ENCODE measurements at places on chromosomes 3 and 15.

DNA sequence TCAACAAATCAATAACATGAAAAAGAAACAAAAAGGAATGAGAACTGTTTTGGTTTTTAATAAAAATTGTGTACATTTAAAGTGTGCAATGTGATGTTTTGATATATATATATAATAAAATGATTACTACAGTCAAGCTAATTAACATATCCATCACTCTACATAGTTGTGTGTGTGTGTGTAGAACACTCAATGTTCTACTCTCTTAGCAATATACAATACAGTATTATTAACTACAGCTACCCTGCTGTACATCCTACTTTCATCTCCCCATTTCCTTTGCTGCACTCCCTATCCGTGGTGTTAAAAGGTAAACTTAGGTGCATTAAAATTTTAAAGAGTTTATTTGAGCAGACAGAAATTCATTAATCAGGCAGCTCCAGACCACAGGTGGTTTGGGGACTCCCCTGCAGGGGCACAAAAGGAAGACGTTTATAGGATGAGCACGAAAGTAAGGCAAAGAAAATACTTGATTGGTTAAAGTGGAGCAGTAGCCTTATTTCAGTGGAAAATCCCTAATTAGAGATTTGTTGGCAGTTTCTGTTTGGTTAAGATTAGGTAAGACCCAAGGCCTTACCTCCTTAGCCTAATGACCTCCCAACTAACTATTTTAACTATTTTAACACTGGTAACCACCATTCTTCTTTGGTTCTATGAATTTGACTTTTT is 61.8 kb upstream of the SNRK start:
- no peak for DNase-seq

DNA sequence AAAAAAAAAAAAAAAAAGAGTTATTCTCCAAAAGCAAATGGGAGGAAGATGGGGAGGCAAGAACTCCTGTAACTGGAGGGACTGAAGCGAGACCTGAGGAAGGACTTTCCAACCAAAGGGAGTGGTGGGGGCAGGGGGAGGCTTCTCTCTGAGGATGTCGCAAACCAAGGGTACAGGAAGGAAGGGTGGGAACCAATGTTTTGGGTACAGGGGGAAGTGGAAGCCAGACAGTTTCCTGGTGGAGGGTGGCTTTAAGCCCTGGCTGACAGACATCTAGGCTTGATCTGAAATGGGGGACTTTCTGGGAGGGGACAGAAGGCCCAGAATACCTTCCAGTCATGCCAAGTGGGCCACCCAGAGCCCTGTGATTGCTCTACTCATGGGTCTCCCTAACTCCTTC is 27.0 kb downstream of the VIPR1 start:
- DNase-seq = no peak

- no peak for DNase-seq
These were observed 229.4 kb upstream of the AZI2 start for GRCh38 chr3:28577941-28578500.

DNA sequence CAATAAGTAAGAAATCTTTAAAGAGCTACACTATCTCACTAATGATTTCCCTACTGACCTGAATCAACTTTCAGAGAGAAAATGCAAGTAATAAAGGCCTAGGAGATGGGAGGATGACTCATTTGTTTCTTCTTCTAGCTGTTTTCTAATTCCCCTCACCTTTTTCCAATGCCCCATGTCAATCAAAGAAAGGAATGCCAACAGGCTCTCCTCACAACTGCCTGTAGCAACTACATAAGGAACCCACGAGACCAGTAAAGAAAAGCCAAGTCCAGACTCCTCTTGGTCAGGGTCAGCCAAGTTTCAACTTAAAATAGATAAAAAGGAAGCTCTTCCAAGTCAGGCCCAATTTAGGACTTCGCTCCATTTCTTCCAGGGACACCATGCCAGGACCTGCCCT is 201.9 kb downstream of the TNIK start:
- no peak for DNase-seq

DNA sequence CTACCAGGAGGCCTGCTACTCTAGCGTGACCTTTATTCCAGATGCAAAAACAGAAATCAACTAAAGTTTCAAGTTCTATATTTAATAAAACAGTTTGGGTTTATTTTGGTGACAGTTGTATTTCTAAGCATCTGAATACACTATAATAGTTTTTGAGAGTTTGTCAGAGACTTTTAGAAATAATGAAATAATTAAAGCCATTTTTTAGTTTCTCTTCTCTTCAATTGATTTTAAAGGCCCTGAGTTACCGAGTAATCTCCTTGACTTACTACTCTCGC is 523.4 kb downstream of the CADM2 start:
- DNase-seq = no peak

GRCh38 chr3:141087778-141088130 is 36.6 kb downstream of the SPSB4 start:
- no peak for DNase-seq

GRCh38 chr3:120442975-120443517 is 7.7 kb downstream of the FSTL1 start:
- no peak for DNase-seq

GRCh38 chr15:74222240-74223119 is 13.6 kb upstream of the CCDC33 start:
- no peak for DNase-seq

DNA sequence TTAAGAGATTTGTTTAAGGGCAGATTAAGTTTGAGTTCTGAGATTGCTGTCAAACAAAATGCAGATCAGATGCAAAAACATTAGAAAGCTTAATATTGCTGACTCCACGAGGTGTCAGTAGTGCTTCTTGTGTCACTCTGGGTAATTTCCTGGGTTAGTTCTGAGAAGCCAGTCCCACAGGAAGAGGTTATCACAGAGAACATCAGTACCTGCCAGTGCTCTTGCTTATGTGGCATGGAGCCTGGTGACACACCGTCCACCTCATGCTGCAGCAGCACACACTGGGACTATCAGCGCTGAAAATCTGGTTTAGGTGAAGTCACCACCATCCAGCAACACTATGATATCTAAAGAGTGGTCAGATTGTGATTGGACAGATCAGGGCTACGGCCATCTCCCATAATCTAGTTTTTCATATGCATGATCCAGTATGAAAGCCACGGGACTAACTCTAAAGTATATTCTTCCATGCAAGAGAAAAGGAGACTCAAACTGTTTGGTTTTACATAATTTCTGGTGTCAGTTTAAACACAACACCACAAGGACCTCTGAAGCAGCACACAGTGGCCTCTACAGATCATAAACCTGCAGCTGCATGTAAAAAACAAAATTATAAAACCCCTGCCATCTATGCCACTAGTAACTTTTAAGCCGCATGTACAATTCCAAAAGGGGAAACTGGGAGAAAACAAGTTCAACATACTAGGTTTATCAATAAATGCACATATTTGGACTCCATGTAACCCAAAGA is 36.1 kb upstream of the MYO5C start:
- no peak for DNase-seq

DNA sequence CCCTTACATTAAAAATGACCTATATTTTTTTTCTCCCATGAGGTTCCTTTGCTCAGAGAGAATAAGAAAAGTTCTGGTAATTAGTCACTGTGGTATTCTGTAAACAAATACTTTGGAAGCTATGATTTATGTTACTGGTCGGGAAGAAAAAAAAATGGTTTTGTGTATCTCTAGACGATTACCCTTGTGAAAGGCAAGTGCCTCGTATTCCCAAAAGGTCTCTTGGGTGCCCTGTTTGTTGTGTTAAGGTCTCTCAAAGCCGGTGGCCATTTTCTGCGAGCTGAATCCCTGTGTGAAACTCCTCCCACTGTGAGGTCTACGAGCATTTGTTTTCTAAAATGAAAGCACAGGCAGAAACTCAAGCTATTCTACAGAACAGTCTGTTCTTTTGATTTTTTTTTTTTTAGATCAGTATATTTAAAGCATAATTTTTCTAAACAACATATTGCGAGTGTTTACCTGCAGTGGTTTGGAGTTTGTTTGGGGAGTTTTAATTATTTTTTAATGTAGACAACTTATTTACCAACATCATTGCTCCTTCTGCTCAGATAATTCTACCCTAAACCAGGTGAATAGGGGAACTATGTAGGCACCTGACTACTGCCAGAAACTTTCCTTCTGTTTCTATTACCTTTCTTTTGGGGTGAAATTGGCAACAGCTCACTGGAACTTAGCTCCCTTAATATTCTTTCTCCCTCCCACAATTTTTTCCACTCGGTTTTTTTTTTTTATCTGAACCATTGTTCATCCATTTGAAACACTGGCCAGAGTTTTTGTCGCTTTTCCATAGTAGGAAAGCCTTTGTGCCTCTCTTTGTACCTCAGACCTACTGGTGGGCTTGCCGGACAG is 44.0 kb downstream of the ZBTB38 start:
- DNase-seq = peak; percentile 51

DNA sequence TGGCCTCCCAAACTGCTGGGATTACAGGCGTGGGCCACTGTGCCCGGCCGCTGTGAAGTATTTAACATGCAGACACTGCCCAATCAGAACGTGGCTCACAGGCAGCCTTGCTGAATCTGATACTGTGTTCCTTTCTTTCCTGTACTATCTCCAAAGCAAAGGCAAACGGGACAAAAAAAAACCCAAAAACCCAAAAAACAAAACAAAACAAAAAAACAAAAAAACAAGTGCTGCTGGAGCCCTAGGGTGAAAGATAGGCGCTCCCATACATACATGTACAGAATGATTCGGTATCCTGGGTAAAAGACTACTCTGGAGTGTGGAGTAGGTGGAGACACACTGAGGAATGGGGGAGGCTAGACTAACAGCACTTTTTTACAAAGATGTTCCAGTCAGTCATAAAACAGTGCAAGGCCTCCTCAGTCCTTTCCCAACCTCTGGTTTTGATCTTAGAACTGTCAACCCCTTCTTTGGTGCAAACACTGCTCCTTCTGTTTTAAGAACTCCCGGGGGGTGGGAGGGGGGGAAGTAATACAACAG is 7.7 kb upstream of the MAP1A start:
- DNase-seq = no peak

DNA sequence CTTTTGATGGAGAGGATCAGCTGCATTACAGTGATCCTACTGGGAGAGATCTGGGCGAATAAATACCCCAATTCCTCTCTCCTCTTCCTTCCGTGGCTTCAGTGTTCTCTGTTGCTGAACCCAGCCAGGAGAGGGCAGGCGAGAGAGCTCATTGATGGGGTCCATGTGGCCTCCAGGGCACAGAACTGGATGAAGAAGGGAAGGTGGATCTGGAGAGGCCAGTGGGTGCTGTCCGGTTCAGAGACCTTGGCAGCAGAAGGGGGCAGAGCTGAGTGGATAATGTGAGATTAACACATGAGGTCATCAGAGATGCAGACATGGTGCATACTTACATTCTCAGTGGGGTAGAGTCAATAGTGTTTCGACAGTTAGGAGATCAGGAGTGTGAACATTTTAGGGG is 193.6 kb downstream of the CLSTN2 start:
- DNase-seq = peak; percentile 49

DNA sequence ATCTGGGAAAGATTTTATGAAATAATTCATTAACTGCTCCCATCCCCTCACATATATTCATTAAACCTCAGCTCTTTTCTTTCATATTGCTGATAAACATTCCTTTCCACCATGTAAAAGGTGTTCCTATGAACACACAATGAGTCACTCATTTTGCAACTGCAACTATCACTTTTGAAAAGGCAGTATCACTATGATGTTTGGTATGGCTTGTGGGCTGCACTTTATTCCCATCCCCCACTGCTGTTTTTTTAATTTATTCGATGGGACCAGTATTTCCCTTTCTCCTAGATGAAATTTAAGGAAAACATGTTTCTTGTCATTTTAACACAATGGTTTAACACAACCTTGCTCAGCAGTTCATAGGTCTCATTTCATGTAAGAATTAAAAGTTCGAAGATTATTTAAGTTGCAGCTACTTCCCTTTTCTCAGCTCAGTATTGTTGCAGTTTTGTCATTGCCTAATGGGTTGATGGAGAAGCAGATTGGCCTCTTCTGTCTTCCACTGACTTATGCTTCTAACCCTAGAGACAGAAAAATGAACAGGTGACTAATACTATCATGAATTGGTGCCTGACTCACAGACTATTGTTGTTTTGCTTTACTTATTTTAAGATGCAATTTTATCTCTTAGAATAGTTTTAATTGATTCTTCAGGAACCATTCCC is 280.3 kb downstream of the ZPLD1 start:
- DNase-seq = no peak

- DNase-seq = no peak
These were observed 11.6 kb upstream of the NR2C2 start for GRCh38 chr3:14935592-14936345.

- DNase-seq = no peak
These were observed 83.6 kb upstream of the SMAD3 start for GRCh38 chr15:66981771-66982170.

DNA sequence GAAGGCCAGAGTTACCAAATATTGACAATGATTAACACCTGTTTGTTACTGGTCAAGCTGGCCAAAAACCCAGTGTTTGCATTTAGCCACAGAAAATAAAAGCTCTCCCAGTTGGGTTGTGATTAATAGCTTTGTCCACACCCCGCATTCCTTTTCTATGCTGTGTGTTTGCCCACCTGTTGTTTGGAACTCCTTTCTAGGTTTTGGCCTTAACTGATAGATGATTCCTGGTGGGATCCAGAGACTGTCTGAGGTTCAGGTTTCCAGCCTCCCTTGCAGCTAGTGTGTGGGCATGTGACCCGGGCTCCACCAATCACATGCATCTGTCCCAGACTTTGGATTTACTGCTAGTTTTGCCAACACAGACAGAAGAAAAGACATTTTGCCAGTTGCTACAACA is 83.8 kb downstream of the PTPRG start:
- no peak for DNase-seq

GRCh38 chr3:32432045-32432710 is 40.5 kb downstream of the CMTM7 start:
- no peak for DNase-seq

DNA sequence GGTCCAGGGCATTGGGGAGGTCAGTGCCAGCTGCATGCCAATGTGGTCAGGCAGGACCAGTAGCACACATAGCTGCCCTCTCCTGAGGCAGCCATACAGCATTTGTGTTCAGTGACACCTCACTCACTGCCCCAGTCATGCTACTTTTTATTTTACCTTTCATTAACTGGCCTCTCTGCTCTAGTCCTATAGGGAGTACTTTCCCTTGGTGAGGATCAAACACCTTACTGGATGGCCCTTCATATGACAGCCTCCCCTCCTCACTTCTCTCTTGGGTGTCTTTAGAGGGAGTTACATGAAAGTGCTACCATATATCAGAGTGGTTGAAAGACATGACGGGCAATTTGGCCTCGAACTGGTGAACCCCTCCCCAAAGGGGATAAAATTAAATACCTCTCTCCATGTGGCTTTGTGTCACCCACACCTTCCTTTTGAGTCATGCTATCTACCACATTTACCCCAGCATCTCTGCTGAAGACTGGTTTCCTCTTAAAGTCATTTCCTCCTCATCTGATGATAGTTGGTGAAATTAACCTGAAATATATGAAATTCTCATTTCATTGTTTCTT is 17.6 kb downstream of the RLBP1 start:
- no peak for DNase-seq

GRCh38 chr15:78389322-78389721 is 48.7 kb upstream of the IREB2 start:
- DNase-seq = no peak

GRCh38 chr3:12483410-12483809 is 870 bp upstream of the TSEN2 start:
- DNase-seq = no peak
